ELR (cell line): ENCODE measurements at places on chromosomes 3 and 15.

- DNase-seq: no peak
Measured at GRCh38 chr3:44439499-44440295, 37.8 kb downstream of the ZNF445 start.

DNA sequence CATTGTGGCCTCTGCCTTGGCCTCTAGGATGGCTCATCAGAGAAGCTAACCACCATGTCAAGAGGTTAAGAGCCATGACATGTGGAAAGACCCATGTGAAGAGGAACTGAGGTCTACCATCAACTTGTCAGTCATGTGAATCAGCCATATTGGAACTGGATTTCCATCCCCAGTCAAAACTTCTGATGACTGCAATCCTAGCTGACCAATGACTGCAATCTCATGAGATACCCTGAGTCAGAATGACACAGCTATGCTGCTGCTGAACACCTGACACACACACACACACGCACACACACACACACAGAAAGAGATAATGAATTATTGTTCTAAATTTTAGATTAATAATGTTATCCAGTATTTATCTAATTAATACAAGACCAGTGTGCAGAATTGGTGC lies 337.5 kb upstream of the LMCD1 start:
- no peak for DNase-seq

DNA sequence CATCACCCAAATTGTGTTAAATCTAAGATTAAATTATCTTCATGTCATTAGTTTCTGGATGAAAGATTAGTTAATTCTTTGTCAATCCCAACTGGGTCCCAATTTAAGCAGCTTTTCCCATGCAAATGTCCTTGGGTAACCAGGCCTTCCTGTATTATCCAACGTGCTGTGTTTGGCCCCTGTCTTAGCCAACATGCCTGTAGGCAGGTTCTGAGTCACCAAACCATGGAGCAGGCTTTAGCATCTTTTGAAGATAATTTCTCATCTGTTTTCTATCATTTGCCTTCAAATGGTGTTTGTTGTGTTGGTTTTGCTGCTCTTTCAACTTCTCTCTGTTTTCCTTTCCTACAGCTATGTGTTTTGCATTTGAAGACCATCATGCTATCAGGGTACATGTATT lies 216.2 kb downstream of the ITPR1 start:
- DNase-seq: peak; percentile 55

GRCh38 chr3:141649871-141650270 lies 88.2 kb upstream of the RNF7 start:
- DNase-seq: no peak

- no peak for DNase-seq
Measured at GRCh38 chr3:101964861-101965260, 115.5 kb downstream of the NFKBIZ start.

DNA sequence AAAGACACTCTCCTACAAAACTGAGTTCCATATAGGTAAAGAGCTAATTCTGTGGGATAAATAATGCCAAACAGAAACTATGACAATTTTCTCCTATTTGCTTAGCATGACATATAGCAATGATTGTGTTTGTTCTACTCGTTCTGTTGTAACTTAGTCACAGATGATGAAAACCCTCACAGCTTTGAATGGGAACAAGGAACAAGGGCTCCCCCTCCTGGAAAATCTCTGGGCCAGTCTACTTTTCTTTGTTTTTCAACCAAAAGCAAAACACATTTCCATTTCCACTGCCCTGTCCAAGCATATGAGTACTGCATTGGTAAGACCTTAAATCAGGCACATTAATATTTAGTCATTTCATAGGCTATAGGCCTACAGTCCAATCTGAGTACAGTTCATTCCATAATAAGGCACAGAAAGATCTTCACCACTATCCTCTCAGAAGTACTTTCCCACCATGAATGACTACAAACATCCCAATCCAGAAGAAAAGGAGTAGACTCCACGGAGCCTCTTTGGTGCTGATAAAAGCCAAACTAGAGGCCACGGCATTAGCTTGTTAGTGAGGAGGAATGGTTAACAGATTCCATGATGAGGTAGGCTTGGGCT lies 67.1 kb downstream of the ATP8B4 start:
- peak; percentile 73 for DNase-seq

DNA sequence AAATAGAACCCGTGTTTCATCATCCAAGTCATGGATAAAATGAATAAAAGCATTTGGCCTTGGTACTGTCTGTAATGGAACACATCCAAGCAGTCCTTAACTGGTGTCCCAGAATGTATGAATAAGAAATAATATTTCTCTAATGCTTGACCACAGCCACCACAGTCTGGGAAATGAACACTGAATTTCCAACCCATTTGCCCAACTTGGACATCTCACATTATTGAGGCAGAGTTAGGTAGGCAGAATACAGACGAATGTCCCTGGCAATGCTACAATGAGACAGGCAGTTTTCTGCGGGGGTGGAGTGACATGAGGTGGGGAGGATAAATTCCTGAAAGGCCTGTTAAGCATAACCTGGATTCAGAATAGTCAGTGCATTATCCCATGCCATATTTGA lies 245.7 kb downstream of the ZIC1 start:
- no peak for DNase-seq

- DNase-seq: no peak
Measured at GRCh38 chr3:9914559-9915253, 2.2 kb upstream of the IL17RC start.

GRCh38 chr3:186991470-186991869 lies 61.1 kb downstream of the ST6GAL1 start:
- no peak for DNase-seq

DNA sequence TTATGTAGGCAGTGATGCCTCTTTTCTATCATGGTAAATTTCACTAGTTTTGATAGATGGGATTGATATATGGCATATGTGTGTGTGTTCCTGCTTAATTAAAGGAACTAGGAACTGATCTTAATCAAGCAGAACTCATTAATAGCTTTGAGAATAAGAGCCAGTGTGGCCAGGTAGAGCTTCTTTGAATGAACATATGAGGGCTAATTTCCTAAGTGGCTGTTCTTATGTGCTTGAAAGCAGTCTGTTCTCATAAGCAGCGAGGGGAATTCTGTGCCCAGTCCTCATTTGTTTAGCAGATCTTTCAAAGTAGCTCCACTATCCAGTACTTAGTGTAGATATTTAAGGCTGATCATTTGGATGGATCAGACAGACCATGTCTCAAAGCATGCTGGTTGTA lies 164.2 kb downstream of the GABRG3 start:
- DNase-seq: no peak

- DNase-seq: no peak
Measured at GRCh38 chr3:33624756-33625155, 93.3 kb downstream of the CLASP2 start.

DNA sequence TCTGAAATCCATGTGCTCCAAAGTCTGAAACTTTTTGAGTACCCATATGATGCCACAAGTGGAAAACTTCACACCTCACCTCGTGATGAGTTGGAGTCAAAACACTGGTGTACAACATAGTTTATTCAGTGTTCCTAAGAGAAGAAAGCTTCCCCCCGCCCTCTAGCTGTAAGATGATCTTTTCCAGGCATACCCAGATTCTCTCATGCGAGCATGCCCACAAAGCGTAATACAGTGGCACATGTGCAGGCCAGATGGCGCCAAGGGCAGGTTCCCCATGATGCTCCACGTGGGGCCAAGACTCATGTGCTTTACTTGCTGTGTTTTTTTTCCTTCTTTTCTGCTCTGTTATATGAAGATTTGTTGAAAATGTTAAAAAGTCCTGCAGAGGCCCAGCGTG lies 104.9 kb upstream of the LRRFIP2 start:
- DNase-seq: no peak

- DNase-seq: no peak
Measured at GRCh38 chr3:177110895-177111294, 86.4 kb downstream of the TBL1XR1 start.

DNA sequence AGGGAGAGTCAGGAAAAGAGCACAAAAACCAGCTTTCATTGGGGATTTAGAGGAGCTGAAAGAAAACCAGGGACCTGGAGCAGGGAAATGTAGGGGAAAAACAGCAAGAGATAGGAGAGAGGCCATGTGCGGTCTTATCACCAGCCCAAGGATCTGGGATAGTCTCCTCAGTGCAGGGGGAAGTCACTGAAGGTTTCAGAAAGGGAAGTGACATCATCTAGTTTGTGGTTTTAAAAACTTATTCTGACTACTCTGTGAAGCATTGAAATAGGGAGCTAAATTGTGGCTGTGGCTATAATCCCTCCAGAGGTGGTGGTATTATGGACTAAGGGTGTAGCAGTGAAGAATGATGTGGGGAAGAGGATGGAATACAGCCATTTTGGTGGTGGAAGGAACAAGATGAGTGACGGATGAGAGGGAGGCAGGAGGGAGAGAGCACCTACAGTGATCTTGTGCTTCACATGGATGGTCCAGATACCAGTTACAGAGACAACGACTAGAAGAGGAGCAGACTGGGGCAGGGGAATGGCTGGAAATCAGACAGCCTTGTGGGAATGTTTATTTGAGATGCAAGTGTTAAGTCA lies 72.7 kb downstream of the HMG20A start:
- DNase-seq: peak; percentile 65

- peak; percentile 61 for DNase-seq
Measured at GRCh38 chr3:192915722-192916121, 1.9 kb downstream of the MB21D2 start.

DNA sequence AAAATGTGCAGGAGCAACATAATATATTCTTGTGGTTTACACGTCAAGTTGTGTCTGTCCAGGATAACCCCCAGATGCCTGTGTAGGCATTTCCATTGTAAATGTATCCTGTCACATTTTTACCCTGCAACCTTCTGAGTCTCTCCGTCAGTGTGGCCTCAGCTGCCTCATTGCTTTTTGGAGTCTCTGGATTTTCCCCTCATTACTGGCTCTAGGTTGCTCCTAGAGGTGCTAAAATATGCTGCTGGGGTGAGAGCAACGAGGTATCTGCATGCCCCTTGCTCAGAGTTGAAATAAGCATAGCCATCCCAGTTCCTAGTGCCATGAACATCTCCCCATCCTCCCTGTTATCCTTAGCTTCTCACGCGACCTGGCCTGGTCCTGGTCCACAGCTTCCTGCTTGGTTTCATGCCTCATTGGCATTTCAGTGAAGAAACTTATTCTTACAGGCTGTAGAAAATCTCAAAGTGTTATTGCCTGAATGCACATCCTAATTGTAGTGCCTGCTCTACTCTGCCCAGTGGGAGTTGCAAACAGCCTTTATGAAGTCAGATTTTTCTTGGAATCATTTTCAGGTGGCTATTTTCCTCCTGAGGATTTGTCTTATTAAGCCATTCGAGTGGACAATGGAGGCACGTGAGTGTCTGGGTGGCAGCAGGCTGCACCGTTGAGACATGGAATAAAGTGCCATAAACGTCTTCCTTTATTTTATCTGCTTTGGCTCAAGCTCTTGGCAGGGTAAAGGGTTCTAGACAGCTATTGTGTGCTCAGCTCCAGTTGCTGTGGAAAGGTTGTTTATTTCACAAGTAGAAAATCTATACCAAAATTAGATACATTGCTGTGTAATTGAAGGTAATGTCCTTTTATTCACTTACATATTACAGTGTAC lies 33.2 kb downstream of the OXNAD1 start:
- DNase-seq: no peak

DNA sequence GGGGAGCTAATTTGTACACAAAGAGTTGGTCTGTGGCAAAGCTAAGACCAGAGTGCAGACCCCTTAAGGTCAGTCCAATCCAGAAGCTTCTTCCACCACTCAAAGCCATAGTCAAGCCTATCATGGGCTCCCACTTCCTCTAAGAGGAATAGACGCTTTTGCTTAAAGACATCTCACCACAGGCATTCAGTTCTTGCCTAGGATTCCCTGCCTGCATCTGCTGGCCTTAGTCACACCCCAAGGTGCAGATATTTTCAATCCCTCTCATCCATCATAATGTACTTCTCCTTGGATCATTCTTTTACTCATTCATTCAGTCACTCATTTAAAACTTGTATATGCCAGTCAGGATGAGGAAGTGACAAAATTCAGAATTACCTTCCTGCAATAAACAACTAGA lies 179.6 kb upstream of the STT3B start:
- DNase-seq: no peak

- DNase-seq: no peak
Measured at GRCh38 chr3:87164245-87164644, 62.9 kb upstream of the CHMP2B start.

- DNase-seq: no peak
Measured at GRCh38 chr3:180184816-180185215, 148.1 kb upstream of the PEX5L start.

- peak; percentile 70 for DNase-seq
Measured at GRCh38 chr3:134449277-134449676, 36.5 kb downstream of the ANAPC13 start.

DNA sequence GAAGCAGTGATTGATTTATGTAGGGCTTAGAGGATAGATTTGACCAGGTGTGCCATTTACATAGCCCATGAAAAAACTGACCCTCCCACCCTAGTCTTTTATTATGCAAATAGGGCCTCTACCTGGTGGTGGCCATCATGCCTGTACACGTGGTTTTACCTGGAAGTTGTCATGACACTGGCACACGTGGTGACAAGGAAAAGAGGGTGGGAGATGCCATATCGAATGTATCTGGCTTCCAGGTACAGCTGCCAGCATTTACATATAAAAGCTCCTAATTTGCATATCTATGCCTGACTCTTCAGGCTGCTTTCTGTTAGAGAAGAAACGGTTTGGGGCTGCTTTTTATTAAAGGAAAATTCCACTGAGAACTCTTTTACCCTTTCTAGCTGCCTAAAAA lies 35.0 kb upstream of the DNAJC13 start:
- DNase-seq: no peak

- DNase-seq: no peak
Measured at GRCh38 chr15:66308531-66308930, 15.2 kb downstream of the DIS3L start.

- DNase-seq: no peak
Measured at GRCh38 chr3:126156468-126156867, 23.9 kb downstream of the ALDH1L1 start.

DNA sequence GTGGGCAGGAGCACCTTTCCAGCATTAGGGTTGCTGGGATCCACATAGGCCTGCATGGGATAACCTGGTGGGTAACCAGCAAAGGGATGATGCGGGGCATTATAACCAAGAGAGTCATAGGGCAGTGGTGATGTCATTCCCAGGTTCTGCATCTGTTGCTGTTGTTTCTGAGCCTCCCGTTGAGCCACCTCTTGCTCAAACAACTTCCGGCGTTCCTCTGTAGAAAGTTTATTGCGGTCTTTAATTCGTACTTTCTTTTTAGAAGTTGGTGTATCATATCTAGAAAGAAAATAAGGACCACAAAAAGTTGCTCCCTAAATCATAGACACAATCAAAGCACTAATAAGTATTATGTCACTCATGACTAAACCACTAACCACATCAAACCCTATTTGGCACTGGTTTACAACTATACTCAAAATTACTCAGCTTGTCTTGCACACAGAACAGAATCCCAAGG lies 77.8 kb downstream of the NBEAL2 start:
- DNase-seq: peak; percentile 35

- DNase-seq: no peak
Measured at GRCh38 chr3:41073190-41073589, 126.1 kb upstream of the CTNNB1 start.

- no peak for DNase-seq
Measured at GRCh38 chr3:151895478-151896241, 22.2 kb downstream of the SUCNR1 start.

DNA sequence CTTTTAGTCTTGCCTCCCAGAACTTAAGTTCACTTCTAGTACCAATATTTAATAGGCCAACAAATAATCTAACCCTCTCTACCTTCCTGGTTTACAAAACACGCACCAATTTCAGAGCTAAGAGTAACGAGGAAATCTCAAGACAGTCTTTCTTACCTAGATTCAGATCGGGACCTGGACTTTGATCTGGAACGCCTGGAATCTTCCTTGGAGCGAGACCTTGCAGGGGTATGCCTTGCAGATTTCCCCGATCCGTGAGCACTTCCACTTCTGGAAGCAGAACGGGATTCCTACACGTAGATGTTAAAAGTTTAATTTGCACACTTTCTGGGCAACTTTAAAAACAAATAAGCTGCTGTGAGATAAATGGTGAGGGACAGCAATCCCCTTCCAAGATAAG lies 11.4 kb downstream of the TRA2B start:
- DNase-seq: no peak
